Cardiac septum (tissue), 1 donor: ENCODE measurements at places on chromosomes 2 and 18. TPM values are rescaled to one million over a fixed set of nuclear protein-coding genes. Genes with fewer than 3 reads are reported as not detected.

DNA sequence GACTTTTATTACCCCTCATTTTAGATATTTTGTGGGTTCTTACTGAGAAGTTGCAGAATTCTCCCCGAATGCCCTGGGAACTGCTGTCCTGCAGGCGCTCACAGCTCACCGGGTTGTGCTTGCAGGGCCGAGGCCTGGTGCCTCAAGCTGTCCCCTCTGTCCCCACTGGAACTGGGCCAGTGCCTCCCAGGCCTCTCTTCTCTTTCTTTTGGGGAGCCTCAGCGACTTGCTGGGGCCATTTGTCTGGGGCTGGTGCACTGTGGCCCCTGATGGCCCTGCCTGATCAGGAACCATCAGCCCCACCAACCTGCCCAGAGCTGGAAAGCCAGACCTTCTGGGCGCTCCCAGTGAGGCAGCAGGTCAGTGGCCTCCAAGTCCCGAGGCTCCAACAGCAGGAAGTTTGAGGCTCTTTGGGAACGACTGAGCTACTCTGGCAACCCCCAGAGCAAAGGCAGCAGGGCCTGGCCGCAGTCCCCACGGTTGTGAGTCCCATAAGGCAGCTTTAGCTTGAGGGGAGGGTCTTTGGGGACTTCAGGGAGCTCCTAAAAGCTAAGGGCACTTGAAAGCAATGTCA lies 14.7 kb upstream of the NEU4 start:
- DNase-seq, result no peak

DNA sequence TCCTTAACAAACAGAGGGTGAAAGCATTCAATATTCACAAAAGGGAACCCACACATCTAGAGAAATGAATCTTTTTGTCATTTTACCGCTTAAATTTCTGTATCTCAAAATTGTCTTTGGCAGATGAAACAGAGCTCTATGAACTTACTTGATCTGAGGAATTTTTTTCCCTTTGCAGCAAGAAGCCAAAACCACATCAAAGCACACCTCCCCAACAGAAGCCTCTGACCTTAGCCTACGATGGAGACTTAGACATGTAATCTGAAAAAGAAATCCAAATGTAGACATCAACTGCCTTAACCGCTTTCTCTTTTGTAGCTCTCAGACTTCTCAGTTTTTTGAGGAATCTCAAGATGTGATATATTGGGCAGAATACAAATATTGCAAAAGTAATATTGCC lies 287.9 kb upstream of the HNMT start:
- no peak for DNase-seq

DNA sequence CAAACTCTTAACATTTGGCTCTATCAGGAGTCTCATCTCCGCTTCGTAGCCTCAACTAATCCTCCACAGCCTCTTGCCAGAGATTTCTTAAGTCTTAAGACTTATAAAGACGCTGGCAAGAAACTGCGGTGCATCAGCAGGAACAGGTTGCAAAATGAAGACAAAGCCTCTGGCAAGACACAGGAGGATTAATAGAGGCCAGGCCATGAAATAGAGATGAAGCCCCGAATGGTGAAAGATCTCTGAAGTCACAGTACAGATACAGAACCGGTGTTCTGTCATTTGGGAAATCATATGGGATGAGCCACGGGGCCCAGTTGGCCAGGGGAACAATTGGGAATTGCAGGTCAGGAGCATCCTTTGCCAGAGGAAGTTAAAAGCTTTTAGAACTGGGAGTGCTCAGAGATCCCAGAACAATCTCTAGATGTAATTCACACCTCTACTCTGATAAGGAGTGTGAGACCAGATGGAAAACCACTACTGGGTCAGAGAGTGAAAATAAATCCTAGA lies 190.9 kb upstream of the FOSL2 start:
- no peak for DNase-seq

DNA sequence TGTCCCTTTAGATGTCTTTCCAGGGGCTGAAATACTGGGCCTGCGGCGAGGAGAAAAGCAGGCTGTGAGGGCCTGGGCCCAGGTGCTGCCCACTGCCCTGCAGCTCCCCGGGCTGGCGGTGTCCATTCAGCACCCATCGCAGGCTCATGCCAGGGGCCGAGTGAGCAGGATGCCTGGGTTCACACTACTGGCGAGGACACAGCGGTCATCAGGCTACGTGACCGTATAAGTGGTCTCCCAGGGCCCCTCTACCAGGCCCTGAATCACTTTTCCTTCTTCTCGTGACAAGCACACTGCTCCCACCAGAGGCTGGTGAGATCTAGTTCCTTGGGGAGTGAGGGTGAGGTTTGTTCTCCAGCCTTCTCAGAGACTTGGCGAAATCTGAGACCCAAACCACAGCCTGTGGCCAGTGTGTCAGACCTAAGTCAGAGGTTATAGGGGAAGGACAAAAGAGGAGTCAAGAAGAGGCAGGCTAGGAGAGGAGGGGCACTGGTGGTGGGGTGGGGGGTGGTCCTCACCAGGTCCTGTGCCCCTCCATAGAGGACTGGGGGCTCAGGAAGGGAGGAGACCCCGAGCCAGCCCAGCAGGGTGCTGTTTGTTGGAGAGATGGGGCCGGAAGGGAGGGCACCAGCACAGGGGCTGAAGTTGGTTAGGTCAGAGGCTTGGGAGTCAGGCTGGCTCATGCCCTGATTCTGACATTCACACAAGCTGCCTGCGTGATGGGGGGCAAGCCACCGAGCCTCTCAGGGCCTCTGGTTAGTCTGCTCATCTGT lies 6.6 kb upstream of the SEMA4C start:
- DNase-seq, result no peak

- DNase-seq, result no peak
These were observed 74.1 kb upstream of the SMAD7 start for GRCh38 chr18:49024804-49025421.

- no peak for DNase-seq
These were observed 2.0 kb downstream of the ETAA1 start for GRCh38 chr2:67399144-67399543.

GRCh38 chr2:36409935-36410334 lies 54.4 kb downstream of the CRIM1 start:
- DNase-seq, result no peak

DNA sequence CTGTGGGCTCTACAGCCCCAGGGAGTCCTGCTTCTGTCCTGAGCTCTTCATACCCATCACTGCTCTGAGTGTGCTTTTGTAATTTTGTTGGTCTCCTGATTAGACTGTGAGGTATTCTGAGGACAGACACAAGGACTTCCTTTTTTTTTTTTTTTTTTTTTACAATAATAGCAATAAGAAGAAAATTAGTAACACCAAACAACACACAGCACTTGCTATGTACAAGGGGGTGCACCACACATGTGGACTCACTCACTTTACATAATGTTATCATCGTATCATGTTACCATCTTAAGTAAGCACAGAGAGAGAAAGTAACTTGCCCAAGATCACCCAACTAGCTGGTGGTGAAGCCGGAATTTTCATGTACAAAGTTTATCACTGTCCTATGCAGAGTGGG lies 34.6 kb downstream of the MBP start:
- DNase-seq, result no peak

The CABYR gene
- total RNA-seq, result 0.59 TPM
